Naive thymus-derived CD4-positive, alpha-beta T cell (primary cell): ENCODE measurements at places on chromosomes 7 and 10. TPM values are rescaled to one million over a fixed set of nuclear protein-coding genes. Genes with fewer than 3 reads are reported as not detected.

Gene SPDYE1
- total RNA-seq, result not detected in 2 replicates

Gene ARHGEF5
- 8.9 TPM for total RNA-seq

Gene FAM25A
- total RNA-seq, result not detected

Gene SORCS1
- total RNA-seq, result not detected

Gene STOX1
- total RNA-seq, result 0.34 and 0.76 TPM in 2 replicates

Gene PIP
- not detected for total RNA-seq

Gene DLX5
- total RNA-seq, result not detected

Gene ANKRD22
- total RNA-seq, result not detected

Gene CISD1
- 9.2 TPM for total RNA-seq

Gene HHEX
- 21.4 TPM for total RNA-seq

Gene PNLIPRP1
- total RNA-seq, result not detected
